ENCODE measurements at places on chromosomes 4 and X. TPM values are rescaled to one million over a fixed set of nuclear protein-coding genes. Genes with fewer than 3 reads are reported as not detected.

Gene FABP2
- not detected for total RNA-seq

Gene LRP2BP
- total RNA-seq = 0.26 TPM

Gene CTAG1B
- total RNA-seq = not detected

Gene PCDH11X
- total RNA-seq = 0.04 TPM

Gene HSD17B13
- total RNA-seq = not detected

DNA sequence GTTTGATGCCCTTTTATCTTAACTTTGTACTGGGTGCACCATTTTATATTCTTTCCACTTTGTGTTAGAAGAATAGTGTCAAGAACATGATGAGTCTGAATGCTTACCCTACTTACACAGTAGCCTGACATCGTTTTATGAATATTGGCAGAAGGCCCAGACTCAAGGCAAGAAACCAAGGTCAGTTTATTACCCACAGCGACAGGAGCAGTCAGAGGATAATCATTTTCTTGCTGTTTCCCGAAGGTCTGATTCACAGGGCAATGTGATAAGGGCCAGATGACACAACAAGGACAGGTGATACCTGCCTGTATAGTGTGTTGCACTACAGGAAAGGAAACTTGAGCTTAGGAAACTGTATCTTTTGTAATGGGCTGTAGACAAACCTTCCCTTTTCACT lies 417.4 kb downstream of the SPOCK3 start:
- no peak for DNase-seq

- no peak for DNase-seq
Observed at GRCh38 chr4:8694651-8695151, 102.1 kb downstream of the CPZ start.

- DNase-seq = no peak
Observed at GRCh38 chr4:2371765-2372487, 46.5 kb downstream of the ZFYVE28 start.

GRCh38 chr4:84967243-84967690 lies 777 bp upstream of the WDFY3 start:
- DNase-seq = no peak

DNA sequence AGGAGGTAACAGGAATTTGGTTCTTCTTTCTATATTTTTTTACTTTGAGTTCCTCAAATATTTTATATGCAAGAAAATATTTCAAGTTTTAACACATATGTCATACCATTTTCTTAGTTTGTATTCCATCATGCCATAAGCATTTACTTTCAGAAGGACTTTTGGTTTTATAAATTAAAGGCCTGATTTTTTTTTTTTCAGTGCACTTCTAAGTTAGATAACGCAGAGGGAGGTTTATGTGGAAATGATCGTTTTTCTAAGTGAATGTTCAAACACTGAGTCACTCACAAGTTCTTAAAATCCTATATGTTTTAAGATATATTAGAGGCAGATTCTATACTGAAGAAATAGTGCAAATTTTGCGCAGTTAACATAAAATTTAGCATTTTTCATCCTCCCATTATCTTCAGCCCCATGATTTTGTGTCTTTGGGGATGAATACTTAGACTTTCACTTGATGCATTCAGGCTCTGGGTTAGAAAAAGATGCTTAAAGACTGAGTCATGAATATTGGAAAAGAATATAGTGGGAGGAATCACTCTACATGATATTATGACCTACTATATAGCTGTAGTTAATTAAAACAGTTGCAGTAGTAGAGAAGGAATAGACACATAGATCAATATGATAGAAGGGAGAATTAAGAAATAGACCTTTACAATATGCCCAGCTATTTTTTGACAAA lies 54.9 kb downstream of the COL4A5 start:
- DNase-seq = no peak
